Activated T-helper 2 cell treated with anti-CD3 and anti-CD28 coated beads, Interferon-gamma antibody, Interleukin-2, Interleukin-4, amounts not matched to agents 10 μg/mL and 5 μg/mL and 100 μg/mL, durations not matched to agents 14 hours and 24 hours and 36 hours (primary cell): ENCODE measurements at places on chromosomes 2 and 18. TPM values are rescaled to one million over a fixed set of nuclear protein-coding genes. Genes with fewer than 3 reads are reported as not detected.

DNA sequence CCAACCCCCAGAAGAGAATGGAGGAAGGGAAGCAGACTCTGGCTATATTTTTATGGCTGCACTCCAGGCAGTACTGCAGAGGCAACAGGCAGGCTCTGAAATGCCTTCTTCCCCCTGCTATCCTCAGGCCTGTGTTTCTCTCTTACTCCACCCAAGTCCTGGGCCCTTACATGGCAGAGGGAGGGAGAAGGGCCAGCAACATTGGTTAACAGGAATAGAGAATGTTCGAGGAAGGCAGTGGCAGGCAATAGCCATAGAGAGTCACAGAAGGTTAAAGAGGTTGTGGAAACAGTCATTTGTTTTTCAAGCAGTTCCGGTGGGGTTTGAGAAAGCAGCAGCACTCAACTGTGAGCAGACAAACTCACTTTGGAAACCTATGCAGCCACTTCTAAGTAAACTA is 15.1 kb upstream of the DARS1 start:
- no peak for DNase-seq
- H3K36me3 ChIP-seq = peaks cover 58% of the 10 kb centered on the region
- peaks cover 30% of the 10 kb centered on the region for H3K4me1 ChIP-seq
- no peaks in the 10 kb centered on the region for H3K27me3 ChIP-seq
- peak overlapping the region; percentile 25 for H3K27ac ChIP-seq
- H3K4me3 ChIP-seq = no peak overlapping the region

DNA sequence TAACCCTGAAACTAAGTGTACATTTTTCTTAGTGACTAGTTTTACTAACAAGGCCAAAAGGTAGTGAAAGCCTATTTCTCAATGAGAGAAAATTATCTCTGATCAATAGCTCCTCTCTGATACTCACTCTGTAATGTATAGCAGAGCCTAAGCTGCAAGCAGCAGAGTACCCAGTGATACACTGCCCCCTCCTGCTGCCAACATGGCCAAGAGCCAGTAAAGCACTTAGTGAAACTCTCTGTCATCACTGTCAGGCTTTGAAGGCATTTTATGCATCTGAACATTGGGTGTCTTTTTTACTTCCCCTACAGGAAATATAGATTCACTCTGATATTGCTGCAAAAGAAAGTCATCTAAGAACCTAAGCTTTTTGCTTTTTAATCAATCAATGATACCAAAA is 784.1 kb upstream of the CDH7 start:
- no peaks in the 10 kb centered on the region for H3K4me1 ChIP-seq
- H3K27me3 ChIP-seq = no peaks in the 10 kb centered on the region
- H3K4me3 ChIP-seq = no peak overlapping the region

GRCh38 chr2:1045109-1045508 is 94.5 kb downstream of the SNTG2 start:
- H3K36me3 ChIP-seq = no peaks in the 10 kb centered on the region
- H3K27ac ChIP-seq = no peak overlapping the region
- H3K4me3 ChIP-seq = no peak overlapping the region
- H3K27me3 ChIP-seq = no peaks in the 10 kb centered on the region
- DNase-seq = no peak

- H3K27ac ChIP-seq = peak overlapping the region; percentile 90
- H3K4me1 ChIP-seq = peaks cover 79% of the 10 kb centered on the region
- H3K27me3 ChIP-seq = no peaks in the 10 kb centered on the region
- H3K4me3 ChIP-seq = peak overlapping the region; percentile 61
- peaks cover 12% of the 10 kb centered on the region for H3K36me3 ChIP-seq
Observed at GRCh38 chr2:108612153-108612513, 77.9 kb downstream of the LIMS1 start.

GRCh38 chr2:197673606-197674005 is 1.8 kb downstream of the RFTN2 start:
- no peaks in the 10 kb centered on the region for H3K36me3 ChIP-seq
- H3K27ac ChIP-seq = no peak overlapping the region

Gene ALPP
- total RNA-seq = not detected in 2 replicates

DNA sequence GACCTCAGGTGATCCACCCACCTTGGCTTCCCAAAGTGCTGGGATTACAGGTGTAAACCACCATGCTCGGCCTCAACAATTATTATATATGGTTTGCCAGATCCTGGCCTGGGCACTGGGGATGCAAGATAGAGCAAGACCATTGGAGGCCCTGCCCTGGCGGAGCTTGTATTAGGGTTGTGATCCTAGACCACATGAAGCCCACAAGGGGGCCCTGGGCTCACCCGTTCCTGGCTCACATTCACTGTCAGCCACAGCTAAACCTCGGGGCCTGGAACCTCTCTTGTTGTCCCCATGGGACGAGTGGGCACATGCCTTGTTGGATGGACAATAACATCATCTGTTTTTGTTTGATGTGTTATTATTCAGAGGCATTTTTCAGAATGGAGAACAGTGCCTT is 14.9 kb downstream of the HPCAL1 start:
- H3K27ac ChIP-seq = no peak overlapping the region
- peaks cover 11% of the 10 kb centered on the region for H3K4me1 ChIP-seq
- no peak for DNase-seq
- no peak overlapping the region for H3K4me3 ChIP-seq
- H3K27me3 ChIP-seq = no peaks in the 10 kb centered on the region

DNA sequence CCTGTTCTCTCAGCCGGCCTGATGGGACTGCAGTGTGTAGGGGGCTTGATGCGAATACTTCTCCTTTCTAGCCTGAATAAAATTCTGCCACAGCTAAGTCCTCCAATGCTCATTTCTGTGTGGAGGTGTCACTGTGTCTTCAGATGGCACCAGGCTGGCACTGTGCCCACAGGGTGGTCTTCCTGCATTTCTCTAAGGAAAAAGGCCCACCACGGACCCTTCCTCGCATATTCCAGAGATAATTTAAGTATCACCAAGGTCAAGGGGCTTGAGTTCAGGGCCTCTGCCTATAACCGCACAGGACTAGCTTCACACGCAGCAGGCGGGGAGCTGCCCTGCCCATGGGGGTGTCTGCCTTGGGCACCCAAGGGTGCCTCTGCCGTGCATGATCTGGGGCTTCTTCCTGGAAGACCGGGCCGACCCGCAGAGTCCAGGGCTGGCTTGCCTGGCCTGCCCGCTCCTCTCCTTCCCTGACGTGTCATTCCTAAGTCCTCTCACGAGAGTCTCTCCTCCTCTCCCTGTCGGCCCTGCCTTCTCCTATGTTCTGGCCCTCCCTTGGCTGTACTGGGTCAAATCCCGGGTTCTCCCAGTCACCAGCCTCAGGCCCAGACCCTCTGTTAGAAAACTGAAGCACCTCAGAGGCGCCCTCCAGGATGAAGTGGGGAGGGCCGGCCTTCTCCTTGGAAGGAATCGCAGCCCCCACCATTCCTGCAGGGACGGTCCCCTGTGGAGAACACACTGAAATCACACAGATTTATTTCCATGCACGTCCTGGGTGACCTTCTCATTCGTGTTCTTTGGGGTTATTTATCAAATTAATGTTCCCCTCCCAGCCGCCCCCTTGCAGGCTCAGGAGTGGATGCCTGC is 48.9 kb upstream of the PXDN start:
- H3K4me1 ChIP-seq = peaks cover under 1% of the 10 kb centered on the region
- H3K4me3 ChIP-seq = no peak overlapping the region
- peaks cover 2% of the 10 kb centered on the region for H3K27me3 ChIP-seq
- no peaks in the 10 kb centered on the region for H3K36me3 ChIP-seq
- H3K27ac ChIP-seq = no peak overlapping the region

Gene VWC2L
- total RNA-seq = not detected in 2 replicates

Gene EPB41L3
- 1.6 and 1.9 TPM in 2 replicates for total RNA-seq
